Effector memory CD4-positive, alpha-beta T cell (primary cell): ENCODE measurements at places on chromosomes 4 and X.

GRCh38 chr4:26055855-26056254 lies 141.8 kb downstream of the SMIM20 start:
- no peaks in the 10 kb centered on the region for H3K27me3 ChIP-seq
- no peak overlapping the region for H3K27ac ChIP-seq
- no peaks in the 10 kb centered on the region for H3K4me1 ChIP-seq

DNA sequence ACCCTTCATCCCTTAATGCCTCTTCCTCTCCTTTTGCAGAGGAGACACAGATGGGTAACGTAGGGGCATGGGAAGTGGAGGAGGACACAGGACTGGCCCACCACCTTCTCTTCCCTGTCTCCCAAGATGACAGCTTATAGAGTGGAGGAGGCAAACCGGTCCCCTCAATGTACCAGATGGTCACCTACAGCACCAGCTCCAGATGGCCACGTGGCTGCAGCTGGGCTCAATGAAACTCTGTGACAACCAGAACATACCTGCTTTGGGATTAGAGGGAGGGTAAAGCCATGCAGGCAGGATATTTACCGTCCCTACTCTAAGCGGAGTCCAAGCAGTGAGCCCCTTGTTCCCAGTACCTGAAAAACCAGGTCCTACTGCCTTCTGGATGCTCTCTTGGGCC lies 7.5 kb upstream of the KLHL15 start:
- no peak overlapping the region for H3K4me3 ChIP-seq
- DNase-seq: no peak
- H3K27ac ChIP-seq: no peak overlapping the region
- H3K27me3 ChIP-seq: no peaks in the 10 kb centered on the region
- H3K36me3 ChIP-seq: no peaks in the 10 kb centered on the region
- H3K4me1 ChIP-seq: no peaks in the 10 kb centered on the region

DNA sequence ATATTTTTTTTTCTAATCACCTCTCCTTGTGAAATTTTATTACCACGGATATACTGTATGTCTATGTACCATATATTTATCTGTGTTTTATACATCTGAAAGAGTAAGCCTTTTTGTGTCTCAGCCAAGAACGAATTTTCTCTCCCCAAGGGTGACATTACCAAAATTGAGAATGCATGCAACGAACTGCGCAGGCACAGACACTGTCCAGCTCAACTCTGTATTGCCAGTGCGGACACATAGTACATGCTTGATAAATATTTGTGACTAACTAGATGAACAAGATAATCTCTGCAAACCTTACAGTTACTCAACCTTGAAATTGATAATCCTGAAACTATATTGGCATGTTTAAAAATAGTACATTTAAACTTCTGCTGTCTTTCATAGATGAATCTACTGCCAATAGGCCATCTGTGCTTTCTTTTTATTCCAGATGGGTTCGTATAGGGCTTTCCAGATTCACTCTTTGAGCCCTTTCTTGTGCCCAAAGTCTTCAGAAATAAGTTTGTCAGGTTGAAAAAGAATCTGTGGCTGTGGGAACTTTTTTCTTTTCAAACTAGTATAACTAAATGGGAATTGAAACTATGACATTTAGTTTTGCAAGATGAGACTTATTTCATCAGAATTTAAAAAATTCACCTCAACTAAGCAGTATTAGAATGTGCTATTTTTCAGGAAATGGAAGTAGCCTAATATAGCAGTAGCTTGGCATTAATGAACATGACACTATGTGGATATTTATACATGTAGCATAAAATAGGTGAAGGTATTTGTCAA lies 38.9 kb downstream of the DTHD1 start:
- no peaks in the 10 kb centered on the region for H3K27me3 ChIP-seq
- no peak for DNase-seq
- H3K27ac ChIP-seq: no peak overlapping the region

DNA sequence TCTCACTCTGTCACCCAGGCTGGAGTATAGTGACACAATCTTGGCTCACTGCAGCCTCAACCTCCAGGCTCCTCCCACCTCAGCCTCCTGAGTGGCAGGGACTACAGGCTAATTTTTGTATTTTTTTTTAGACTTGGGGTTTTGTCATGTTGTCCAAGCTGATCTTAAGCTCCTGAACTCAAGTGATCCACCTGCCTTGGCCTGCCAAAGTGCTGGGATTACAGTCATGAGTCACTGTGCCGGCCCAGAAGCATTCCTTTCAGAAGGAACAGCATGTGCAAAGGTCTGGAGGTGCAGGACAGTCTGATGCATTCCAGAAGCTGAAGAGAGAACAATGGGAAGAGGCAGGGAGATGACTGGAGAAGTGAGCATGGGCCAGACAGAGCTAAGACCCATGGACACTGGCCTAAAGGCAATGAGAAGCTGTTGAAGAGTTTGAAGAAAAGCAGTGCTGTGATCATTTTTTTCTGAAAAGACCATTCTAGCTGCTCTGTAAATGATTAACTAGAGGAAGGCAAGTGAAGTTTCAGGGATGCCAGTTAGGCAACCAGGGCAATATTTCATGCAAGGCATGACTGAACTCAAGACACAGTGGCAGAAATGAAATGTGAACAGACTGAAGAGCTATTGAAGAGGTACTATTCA lies 43.2 kb downstream of the MANBA start:
- no peak for DNase-seq
- peaks cover 8% of the 10 kb centered on the region for H3K36me3 ChIP-seq
- no peaks in the 10 kb centered on the region for H3K27me3 ChIP-seq
- no peak overlapping the region for H3K4me3 ChIP-seq
- no peak overlapping the region for H3K27ac ChIP-seq
- no peaks in the 10 kb centered on the region for H3K4me1 ChIP-seq

GRCh38 chr4:74549936-74550335 lies 105.0 kb downstream of the AREG start:
- no peaks in the 10 kb centered on the region for H3K36me3 ChIP-seq
- H3K4me1 ChIP-seq: no peaks in the 10 kb centered on the region
- H3K4me3 ChIP-seq: no peak overlapping the region
- DNase-seq: no peak
- H3K27ac ChIP-seq: no peak overlapping the region

DNA sequence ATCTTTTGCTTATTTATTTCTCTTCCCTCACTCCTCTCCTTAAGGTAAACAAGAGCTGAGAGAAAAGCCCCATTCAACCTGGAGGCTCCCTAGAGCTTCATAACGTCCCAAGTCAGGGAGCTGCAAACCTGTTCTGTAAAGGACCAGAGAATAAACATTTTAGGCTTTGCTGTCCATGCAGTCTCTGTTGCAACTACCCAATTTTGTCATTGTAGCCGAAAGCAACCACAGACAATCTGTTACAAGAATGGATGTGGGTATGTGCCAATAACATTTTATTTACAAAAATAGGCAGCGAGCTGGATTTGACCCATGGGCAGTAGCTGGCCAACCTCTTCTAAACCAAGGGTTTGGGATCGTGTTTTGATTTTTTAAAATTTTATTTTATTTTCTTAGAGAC lies 71.3 kb upstream of the TBL1X start:
- no peak overlapping the region for H3K27ac ChIP-seq
- no peak for DNase-seq
- no peaks in the 10 kb centered on the region for H3K4me1 ChIP-seq

DNA sequence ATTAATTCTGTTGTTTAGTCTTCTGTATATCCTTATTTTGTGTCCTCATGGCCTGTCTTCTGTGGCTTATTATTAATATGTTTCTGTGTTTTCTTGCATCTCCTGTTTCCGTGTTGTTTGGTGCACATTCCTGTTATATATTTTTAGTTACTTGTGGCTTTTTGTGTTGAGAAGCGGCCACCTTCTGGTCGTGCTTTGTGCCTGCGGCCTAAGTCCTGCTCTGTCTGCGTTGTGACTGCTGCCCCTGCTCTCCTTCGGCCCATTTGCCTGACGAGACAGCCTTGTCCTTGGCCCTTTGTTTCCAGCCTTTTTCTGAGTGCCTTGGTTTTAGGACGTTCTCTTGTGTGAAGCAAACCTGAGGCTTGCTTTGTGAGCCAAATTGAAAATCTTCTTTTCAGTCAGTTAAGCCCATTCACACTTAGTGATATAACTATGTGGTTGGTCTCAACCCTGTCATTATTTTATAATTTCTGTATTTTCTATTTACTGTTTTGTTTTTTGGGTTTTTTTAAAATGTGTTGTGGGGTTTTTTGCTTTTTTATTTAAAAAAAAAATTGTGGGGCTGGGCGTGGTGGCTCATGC lies 43.8 kb downstream of the TNIP2 start:
- H3K4me1 ChIP-seq: peaks cover 13% of the 10 kb centered on the region
- H3K27me3 ChIP-seq: no peaks in the 10 kb centered on the region
- no peak for DNase-seq

DNA sequence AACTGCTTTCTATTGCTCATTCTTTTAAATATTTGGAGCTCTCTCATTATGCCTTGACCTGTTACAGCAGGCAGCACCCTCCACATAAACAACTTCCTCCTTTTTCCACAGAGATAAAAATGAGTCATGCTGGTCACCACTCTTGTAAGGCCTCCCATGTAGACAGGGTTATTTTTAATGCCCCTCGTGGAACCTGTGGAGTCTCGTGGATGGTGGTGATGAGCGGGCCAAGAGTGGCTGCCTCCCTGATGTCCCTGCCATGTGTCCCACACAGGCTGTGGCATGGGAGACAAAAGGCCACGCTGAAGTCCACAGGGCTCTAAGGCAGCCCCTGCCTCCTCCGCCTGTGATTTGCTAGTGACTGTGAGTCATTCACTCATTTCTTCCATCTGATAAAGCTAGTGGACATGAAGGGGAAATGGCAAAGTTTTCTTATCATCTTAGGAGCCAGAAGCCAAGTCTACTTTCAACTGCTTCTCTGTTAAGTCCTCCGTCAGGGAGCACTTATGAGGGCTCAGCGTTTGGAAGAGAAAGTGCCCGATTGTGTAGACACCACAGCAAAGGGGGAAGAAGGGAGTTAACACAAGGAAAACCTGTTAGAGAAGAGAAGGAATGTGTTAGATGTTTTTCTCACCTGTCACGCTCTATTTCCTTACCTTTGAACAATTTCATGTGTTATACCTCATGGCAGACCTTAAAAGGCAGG lies 121.6 kb upstream of the FAT1 start:
- no peak for DNase-seq
- no peaks in the 10 kb centered on the region for H3K27me3 ChIP-seq
- H3K36me3 ChIP-seq: no peaks in the 10 kb centered on the region
- H3K4me3 ChIP-seq: no peak overlapping the region

- H3K36me3 ChIP-seq: no peaks in the 10 kb centered on the region
- peaks cover 7% of the 10 kb centered on the region for H3K4me1 ChIP-seq
- H3K27ac ChIP-seq: peak overlapping the region; percentile 67
- no peaks in the 10 kb centered on the region for H3K27me3 ChIP-seq
Observed at GRCh38 chr4:47462799-47463234, 685 bp downstream of the COMMD8 start.

GRCh38 chr4:98242063-98242462 lies 19.1 kb upstream of the RAP1GDS1 start:
- DNase-seq: no peak
- no peaks in the 10 kb centered on the region for H3K27me3 ChIP-seq
- no peak overlapping the region for H3K4me3 ChIP-seq
- no peak overlapping the region for H3K27ac ChIP-seq
- H3K4me1 ChIP-seq: no peaks in the 10 kb centered on the region

- no peaks in the 10 kb centered on the region for H3K4me1 ChIP-seq
- no peaks in the 10 kb centered on the region for H3K36me3 ChIP-seq
- DNase-seq: no peak
- H3K4me3 ChIP-seq: no peak overlapping the region
- no peak overlapping the region for H3K27ac ChIP-seq
Observed at GRCh38 chr4:158268553-158268952, 58.3 kb downstream of the TMEM144 start.

DNA sequence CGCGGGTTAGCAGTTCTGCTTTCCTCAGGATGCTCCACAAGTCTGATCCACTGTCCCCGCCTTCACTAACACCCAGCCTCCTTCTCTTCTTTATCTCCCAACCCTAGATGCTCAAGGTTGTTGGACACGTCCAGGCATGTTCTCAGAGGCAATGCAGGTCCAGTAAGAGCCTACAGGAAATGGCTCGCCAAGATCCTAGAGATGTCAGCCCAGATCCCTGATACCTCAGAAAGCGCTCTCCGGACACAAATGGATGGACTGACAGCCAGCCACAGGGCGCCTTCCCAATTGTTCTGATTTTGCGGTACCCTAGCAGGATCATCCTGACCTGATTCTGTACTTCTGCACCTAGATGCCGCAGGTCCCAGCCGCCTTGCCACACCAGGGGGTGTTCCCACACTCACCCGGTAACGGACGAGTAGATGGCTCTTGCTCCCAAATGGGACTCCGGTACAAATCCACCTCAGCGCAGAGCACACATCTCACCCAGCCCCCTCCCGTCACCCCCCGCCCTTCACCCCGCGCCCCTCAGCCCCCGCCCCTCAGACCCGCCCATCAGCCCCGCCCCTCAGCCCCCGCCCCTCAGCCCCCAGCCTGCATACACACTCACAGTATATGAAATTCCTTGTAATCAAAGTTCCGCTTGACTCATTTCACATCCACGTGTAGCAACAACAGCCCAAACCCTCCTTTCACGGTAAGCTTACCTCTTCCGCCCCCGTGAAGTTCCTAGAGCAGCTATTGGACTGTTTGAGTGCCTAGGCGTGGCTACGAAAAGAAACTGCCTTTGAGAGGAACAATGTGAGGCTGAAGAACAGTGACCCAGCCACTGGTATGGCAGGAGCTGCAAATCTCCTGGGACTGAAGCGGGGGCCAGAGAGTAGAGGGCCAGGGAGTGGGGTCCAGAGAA lies at the start of gene EDA2R:
Gene EDA2R, minus strand, starts transcription at position 488 of the 910 bp plus-strand sequence. CDS start 23,058 bp downstream, outside the sequence.
- no peak within 1 kb of the TSS for H3K27ac ChIP-seq
- no peaks in the 10 kb centered on the region for H3K36me3 ChIP-seq
- peak within 1 kb of the TSS; percentile 29 for H3K4me3 ChIP-seq
- no peaks in the 10 kb centered on the region for H3K4me1 ChIP-seq
- no peak for DNase-seq

DNA sequence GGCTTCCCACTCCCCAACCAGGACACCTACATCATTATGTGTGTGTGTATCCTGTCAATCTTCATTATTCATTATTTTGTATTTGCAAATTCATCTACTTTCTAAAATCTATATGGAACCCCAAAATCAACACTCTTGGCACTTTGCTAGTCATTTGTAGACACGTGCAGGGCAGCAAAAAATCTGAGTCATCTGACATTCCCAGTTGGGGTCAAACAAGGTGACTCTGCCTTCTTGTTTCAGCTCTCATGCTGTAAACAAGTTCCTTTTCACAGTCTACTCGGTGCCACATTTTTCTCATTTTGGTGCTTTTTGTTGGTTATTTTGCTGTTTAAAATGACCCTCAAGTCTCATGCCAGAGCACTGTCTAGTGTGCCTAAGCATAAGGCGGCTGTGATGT lies 5.9 kb downstream of the MRFAP1L1 start:
- peaks cover 38% of the 10 kb centered on the region for H3K4me1 ChIP-seq
- H3K4me3 ChIP-seq: no peak overlapping the region
- no peaks in the 10 kb centered on the region for H3K27me3 ChIP-seq
- H3K27ac ChIP-seq: no peak overlapping the region
- DNase-seq: no peak

GRCh38 chrX:41408576-41408975 lies 38.6 kb upstream of the NYX start:
- no peaks in the 10 kb centered on the region for H3K4me1 ChIP-seq
- H3K36me3 ChIP-seq: no peaks in the 10 kb centered on the region
- no peak overlapping the region for H3K27ac ChIP-seq
- H3K4me3 ChIP-seq: no peak overlapping the region
- H3K27me3 ChIP-seq: no peaks in the 10 kb centered on the region
- no peak for DNase-seq

GRCh38 chr4:41132055-41132683 lies 82.2 kb downstream of the APBB2 start:
- no peaks in the 10 kb centered on the region for H3K27me3 ChIP-seq
- DNase-seq: no peak
- no peaks in the 10 kb centered on the region for H3K36me3 ChIP-seq
- H3K27ac ChIP-seq: no peak overlapping the region
- no peaks in the 10 kb centered on the region for H3K4me1 ChIP-seq
- H3K4me3 ChIP-seq: no peak overlapping the region
